ENCODE measurements at places on chromosomes 5 and 9.

- no peak for DNase-seq
These were observed 581.4 kb upstream of the PTPRD start for GRCh38 chr9:11194246-11194645.

GRCh38 chr5:168156170-168156569 is 135.3 kb upstream of the WWC1 start:
- no peak for DNase-seq

DNA sequence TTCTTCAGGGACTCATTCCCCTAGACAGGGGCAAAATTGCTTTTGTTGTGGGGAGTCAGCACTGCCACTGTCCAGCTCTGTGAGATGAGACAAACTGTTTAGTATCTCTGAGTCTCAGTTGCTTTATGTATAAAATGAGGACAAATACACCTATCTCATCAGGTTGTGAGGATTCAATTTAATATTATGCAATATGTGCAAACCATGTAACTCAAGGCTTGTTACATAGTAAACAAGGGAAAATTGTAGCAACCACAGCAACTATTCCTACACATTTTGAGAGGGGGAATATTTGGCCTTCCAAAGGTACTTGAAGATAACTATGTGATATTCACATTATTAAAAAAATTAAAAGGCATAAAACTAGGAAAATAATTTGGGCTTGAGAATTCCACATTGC is 411.9 kb upstream of the SLC30A5 start:
- DNase-seq: no peak

DNA sequence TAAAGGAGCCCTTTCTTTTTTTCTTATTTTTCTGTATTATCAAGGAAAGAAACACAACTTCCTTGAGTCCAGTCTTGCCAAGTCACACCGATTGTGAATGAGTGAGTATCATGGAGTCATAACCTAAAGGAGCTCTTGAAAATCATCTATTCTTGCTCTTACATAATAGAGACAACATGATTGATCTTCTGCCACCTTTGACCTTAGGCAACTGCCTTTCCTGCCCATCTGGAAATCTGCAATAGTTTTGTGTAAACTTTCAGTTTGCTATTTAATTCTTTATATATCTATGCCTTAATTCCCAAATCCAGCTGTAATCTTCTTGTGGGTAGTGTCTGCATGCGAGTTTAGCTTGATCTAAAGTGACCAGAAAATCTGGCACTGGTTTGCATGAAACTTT is 149.9 kb upstream of the FST start:
- DNase-seq: no peak

GRCh38 chr5:143649937-143650621 is 161.9 kb upstream of the HMHB1 start:
- no peak for DNase-seq

Data from stimulated activated CD4-positive, alpha-beta T cell treated with anti-CD3 and anti-CD28 coated beads, Interleukin-12 subunit alpha, Interleukin-12 subunit beta, amount 100 ng/mL, for 48 hours (primary cell).